ENCODE measurements at places on chromosomes 11 and 22.
A peak's percentile ranks its signal among the peaks of the same experiment; 100 is the strongest.

- no peaks in the 10 kb centered on the region for H3K27me3 ChIP-seq
- no peak overlapping the region for H3K4me3 ChIP-seq
- no peaks in the 10 kb centered on the region for H3K4me1 ChIP-seq
- H3K27ac ChIP-seq, result no peak overlapping the region
- H3K36me3 ChIP-seq, result no peaks in the 10 kb centered on the region
- no peak for DNase-seq
Measured at GRCh38 chr22:45328822-45329529, 19.2 kb downstream of the FAM118A start.

GRCh38 chr11:86492370-86493010, 117.8 kb downstream of the CCDC81 start:
- no peak overlapping the region for H3K4me3 ChIP-seq
- DNase-seq, result no peak
- no peak overlapping the region for H3K27ac ChIP-seq
- no peaks in the 10 kb centered on the region for H3K4me1 ChIP-seq
- no peaks in the 10 kb centered on the region for H3K27me3 ChIP-seq
- H3K36me3 ChIP-seq, result no peaks in the 10 kb centered on the region

DNA sequence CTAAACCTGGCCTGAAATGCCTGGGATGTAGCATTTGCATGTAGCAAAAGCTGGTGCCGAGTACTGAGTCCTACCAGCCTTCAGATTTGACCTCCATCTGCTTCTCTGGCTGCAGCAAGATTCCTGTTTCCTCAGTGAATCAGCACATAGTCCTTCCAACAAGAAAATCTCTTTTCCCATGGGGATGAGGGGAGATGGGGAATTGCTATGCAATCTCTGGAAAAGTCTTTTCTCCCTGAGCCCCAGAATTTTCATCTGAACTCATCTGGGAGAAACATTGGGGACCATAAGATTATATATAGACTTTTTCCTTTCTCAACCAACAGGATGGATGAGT, 32.0 kb upstream of the YWHAH start:
- H3K27ac ChIP-seq, result no peak overlapping the region
- no peaks in the 10 kb centered on the region for H3K36me3 ChIP-seq
- no peaks in the 10 kb centered on the region for H3K4me1 ChIP-seq
- no peak for DNase-seq
- H3K4me3 ChIP-seq, result no peak overlapping the region
- no peaks in the 10 kb centered on the region for H3K27me3 ChIP-seq

GRCh38 chr11:65498042-65498726, 661 bp upstream of the MALAT1 start:
- peak overlapping the region; percentile 68 for H3K4me3 ChIP-seq
- DNase-seq, result no peak
- peaks cover 22% of the 10 kb centered on the region for H3K4me1 ChIP-seq
- no peaks in the 10 kb centered on the region for H3K36me3 ChIP-seq

DNA sequence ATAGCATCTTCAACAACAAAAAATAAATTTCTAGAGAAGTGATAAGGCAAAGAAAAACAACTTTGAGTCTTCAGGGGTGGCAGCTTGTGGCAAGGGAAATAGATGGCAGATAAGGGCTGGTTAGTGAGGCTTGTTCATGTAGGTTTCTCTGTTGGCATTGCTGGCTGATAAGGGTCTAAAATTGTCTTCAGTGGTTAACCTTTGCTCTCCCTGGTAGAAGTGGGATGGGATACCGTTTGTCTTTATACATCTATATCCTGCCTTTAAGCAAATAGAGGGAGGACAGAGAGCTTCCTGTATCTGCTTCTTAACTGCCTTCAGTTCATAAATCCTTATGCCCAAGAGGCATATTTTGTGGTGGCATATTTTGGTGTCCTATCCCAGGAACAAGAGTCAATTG, 57.1 kb downstream of the TRAF6 start:
- H3K4me3 ChIP-seq, result no peak overlapping the region
- DNase-seq, result no peak
- no peaks in the 10 kb centered on the region for H3K36me3 ChIP-seq
- peak overlapping the region; percentile 14 for H3K27ac ChIP-seq
- H3K4me1 ChIP-seq, result peaks cover 21% of the 10 kb centered on the region

- H3K27ac ChIP-seq, result no peak overlapping the region
Measured at GRCh38 chr22:31302006-31302405, 9.7 kb upstream of the PIK3IP1 start.

DNA sequence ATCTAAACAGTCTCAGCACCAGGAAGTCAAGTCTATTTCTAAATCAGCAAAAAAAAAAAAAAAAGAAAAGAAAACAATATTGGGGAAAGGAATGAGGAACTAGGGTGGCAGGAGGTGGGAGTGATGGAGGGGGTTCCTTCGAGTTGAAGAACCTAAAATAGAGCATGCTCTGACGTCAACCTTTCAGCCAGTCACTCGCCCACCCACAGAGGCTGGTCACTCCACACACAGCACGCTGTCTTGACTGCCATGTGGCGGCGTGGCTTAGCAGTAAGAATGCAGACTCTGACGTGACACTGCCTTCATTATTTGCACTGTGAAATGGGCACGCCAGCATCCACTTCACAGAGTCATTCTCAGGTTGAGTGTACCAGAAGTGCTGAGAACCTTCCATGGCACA, 48.3 kb downstream of the LARGE1 start:
- H3K27ac ChIP-seq, result no peak overlapping the region
- no peak overlapping the region for H3K4me3 ChIP-seq
- no peak for DNase-seq
- no peaks in the 10 kb centered on the region for H3K4me1 ChIP-seq
- no peaks in the 10 kb centered on the region for H3K36me3 ChIP-seq

- H3K27ac ChIP-seq, result no peak overlapping the region
- no peaks in the 10 kb centered on the region for H3K36me3 ChIP-seq
- H3K4me3 ChIP-seq, result no peak overlapping the region
- H3K4me1 ChIP-seq, result no peaks in the 10 kb centered on the region
Measured at GRCh38 chr11:40388097-40388818, 1071.2 kb downstream of the LRRC4C start.

- no peaks in the 10 kb centered on the region for H3K4me1 ChIP-seq
- H3K27ac ChIP-seq, result peak overlapping the region; percentile 62
- no peaks in the 10 kb centered on the region for H3K36me3 ChIP-seq
Measured at GRCh38 chr11:110908401-110909105, 196.3 kb upstream of the ARHGAP20 start.

DNA sequence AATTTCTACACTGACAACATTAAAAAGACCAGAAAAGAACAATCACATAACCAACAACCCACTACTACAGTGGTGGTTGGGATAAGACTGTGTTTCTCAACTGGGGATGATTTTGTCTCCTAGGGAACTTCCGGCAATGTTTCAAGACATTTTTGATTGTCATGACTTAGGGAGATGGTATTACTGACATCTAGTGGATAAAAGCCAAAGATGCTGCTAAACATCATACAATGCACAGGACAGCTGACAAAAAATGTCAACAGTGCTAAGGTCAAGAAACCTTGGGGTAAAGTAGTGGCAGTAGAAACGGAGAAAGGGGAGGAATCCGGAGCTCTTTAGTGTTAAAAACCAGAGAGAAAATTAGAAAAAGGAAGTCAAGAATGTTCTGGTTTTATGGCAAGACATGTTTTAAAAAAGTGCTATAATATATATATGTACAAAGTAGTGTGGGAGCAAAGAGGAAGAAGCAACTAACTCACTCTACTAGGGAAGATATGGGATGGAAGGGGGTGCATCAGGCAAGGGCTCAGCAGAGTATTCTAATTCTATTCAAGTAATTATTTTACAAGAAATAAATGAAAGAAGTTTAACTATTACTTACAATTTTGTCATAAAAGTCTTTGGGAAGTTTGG, 37.2 kb downstream of the CKAP5 start:
- peaks cover 3% of the 10 kb centered on the region for H3K36me3 ChIP-seq
- no peak for DNase-seq

DNA sequence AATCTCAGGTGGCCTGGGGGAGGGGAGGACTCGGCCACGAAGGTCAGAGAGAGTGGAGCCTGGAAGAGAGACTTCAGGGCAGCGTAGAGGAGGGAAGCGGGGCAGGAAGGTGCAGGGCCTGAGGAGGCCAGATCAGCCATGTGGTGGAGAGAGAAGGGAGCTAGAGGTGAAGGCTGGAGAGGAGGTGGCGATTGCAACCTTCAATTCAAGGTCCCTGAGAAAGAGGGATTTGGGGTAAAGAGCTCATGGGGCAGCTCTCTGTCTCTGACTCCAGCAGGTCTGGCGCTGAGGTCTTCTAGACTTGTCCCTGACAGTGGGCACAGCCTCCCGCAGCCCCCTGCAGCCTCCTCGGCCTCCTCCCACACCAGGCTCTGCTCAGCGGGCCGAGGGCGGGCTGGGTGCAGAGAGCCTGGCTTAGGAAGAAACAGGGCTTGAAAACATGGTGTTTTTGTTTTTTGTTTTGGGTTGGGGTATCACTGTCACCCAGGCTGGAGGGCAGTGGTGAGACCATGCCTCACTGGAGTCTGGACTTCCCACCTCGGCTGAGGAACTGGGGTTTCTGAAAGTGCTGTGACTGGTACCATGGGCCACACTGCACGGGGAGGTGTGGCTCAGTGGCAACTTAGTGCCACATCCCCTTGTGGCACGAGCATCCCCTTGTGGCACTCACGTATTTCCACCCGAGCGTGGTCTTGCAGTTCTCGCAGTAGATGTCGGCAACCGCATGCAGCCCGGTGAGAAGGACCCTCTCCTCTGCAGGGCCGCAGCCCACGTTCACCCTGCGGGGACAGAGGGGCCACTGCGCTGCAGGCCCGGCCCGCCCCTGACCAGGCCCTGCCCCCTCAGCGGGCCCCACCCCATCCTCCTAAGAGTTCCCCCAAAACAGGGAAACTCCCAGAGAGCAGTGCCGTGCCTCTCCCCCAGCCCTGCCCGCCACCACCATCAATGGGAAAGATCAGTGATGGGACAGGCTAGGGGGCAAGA, 32.6 kb downstream of the YPEL1 start:
- H3K4me1 ChIP-seq, result no peaks in the 10 kb centered on the region
- no peak overlapping the region for H3K4me3 ChIP-seq
- H3K27me3 ChIP-seq, result no peaks in the 10 kb centered on the region

DNA sequence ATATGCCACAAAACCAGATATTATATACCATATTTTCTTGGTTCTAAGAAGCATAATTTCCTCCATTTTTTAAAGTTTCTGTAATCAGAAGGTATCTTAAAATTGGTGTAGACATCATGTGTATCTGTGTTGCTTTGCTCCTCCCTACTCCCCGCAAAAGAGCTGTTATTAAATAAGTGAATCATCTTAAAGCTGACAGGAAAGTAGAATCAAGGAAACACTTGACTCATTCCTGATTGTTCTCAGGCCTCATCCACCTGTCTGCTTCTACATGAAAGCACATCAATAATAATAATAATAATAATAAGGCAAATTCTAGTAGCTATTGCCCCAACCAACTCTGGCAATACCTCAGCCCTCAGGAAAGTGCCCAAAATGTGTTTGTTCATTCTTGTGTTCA, 26.2 kb upstream of the GUCY1A2 start:
- no peak overlapping the region for H3K27ac ChIP-seq
- no peak for DNase-seq
- no peaks in the 10 kb centered on the region for H3K36me3 ChIP-seq
- H3K4me3 ChIP-seq, result no peak overlapping the region
- no peaks in the 10 kb centered on the region for H3K4me1 ChIP-seq

DNA sequence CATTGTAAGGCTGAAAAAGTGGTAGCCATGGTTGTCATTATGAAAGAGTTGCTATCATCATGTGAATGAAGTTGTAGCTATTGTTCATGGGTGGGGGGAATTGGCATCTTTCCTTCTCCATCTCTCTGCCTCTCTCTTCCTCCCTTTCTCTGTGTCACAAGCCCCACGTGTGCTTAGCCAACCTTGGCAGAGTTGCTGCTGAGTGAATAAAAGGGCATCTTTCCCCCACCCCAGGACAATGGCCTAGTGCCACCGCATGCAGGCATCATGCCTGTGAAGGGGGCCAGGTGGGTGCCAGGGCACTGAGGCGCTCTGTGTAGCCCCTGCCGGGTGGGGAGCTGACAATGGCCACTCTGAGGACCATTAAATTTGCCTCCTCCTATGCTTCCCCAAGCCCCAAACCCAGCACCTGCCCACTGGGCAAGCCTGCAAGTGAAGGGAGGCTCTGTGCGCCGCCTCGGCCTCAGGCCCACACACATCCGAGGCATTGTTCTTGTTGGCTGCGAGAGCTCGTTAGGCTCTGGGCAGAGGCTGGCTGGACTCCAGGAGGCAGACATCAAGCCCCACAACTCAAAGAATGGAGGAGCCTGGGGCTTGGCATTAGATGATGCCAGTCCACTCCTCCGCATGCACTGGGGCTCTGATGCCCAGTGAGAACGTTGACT, 103.9 kb downstream of the SEZ6L start:
- H3K4me1 ChIP-seq, result no peaks in the 10 kb centered on the region
- no peak overlapping the region for H3K4me3 ChIP-seq

DNA sequence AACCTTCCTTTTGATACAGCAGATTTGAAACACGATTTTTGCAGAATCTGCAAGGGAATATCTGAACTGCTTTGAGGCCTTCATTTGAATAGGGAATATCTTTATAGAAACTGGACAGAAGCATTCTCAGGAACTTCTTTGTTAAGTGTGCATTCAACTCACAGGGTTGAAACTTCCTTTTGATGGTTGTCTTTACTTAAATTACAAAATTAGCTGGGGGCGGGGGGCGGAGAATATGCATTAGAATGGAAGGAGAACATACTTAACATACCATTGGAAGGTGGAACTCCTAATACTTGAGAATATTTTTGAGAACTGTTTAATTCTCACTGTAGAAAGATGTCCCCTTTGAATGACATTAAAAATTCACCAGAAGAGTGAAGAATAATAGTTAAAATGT, 104.4 kb downstream of the TRIM51G start:
- no peaks in the 10 kb centered on the region for H3K4me1 ChIP-seq
- DNase-seq, result no peak
- H3K27me3 ChIP-seq, result no peaks in the 10 kb centered on the region
- H3K36me3 ChIP-seq, result no peaks in the 10 kb centered on the region
- no peak overlapping the region for H3K27ac ChIP-seq

GRCh38 chr22:28252539-28252938, 333.5 kb upstream of the PITPNB start:
- DNase-seq, result no peak
- no peaks in the 10 kb centered on the region for H3K36me3 ChIP-seq
- H3K4me1 ChIP-seq, result no peaks in the 10 kb centered on the region
- H3K27ac ChIP-seq, result no peak overlapping the region
- H3K27me3 ChIP-seq, result no peaks in the 10 kb centered on the region
